GM10248 (cell line): ENCODE measurements at places on chromosomes 4 and X.
A peak's percentile ranks its signal among the peaks of the same experiment; 100 is the strongest.

DNA sequence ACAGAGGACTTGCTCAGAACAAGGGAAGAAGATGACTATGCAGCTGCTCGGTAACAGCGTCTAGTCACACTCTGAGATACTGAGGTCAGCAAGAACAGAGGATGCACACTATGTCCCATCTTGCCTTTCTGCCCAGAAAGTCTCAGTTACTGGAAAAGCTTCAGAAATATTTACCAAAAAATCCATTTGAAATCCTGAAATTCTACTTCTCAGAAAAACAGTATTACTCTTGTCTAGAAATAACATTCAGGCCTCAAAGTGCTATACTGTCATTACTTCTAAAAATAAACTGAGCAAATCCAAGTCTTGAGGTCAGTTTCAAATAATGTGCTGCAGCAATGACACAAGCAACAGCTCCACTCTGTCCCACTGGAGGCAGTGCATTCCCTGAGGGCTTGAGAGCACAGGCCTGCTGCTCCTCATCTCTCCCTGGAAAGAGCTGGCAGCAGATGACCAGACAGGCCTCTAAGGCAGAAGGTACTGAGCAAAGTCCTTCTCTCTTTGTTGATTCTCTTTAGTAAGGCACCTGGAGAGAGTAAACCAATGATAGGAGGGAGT is 76.9 kb downstream of the CAMK2D start:
- DNase-seq = no peak

- peak; percentile 58 for DNase-seq
Measured at GRCh38 chrX:154308108-154308946, 12.7 kb downstream of the TKTL1 start.

- no peak for DNase-seq
Measured at GRCh38 chr4:5203993-5204310, 152.7 kb downstream of the STK32B start.

- DNase-seq = no peak
Measured at GRCh38 chrX:22689290-22689689, 310.5 kb upstream of the DDX53 start.

DNA sequence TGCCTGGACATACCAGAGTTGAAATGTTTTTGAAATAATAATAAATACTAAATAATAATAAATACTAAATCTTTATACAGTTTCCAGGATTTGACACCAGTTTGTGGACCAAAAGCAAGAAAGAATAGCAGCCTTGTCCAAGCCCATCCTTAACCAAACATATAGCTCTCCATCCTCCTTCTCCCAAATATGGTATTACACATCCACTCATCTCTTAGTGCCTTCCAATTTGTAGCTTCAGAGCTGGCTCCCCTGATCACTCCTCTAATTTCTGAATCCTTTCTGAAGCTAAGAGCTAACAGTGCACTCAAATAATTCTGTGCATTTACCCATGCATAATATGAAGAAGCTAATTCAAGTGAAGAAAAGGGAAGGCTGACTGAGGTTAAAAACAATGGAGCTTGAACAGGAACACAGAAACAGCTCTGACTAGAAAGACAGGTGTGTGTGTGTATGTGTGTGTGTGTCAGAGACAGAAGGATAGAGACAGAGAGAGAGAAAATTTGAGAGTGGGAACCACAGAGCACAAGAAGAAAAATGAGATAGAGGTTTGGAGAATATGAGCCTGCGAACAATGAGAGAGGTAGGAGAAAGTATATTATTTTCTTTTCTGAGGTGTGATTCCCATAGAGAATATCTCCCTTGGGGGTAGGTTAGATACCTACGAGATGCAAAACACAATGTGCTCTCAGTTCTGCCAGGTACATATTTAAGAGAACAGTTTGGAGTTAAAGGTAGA is 123.5 kb downstream of the CAMK2D start:
- DNase-seq = no peak

GRCh38 chrX:1074755-1075154 is 137.7 kb downstream of the CRLF2 start:
- no peak for DNase-seq

- DNase-seq = no peak
Measured at GRCh38 chrX:10233173-10233572, 76.4 kb downstream of the CLCN4 start.

- DNase-seq = no peak
Measured at GRCh38 chr4:142355421-142355930, 490.6 kb downstream of the INPP4B start.

GRCh38 chrX:39017716-39018115 is 216.5 kb downstream of the MID1IP1 start:
- no peak for DNase-seq

DNA sequence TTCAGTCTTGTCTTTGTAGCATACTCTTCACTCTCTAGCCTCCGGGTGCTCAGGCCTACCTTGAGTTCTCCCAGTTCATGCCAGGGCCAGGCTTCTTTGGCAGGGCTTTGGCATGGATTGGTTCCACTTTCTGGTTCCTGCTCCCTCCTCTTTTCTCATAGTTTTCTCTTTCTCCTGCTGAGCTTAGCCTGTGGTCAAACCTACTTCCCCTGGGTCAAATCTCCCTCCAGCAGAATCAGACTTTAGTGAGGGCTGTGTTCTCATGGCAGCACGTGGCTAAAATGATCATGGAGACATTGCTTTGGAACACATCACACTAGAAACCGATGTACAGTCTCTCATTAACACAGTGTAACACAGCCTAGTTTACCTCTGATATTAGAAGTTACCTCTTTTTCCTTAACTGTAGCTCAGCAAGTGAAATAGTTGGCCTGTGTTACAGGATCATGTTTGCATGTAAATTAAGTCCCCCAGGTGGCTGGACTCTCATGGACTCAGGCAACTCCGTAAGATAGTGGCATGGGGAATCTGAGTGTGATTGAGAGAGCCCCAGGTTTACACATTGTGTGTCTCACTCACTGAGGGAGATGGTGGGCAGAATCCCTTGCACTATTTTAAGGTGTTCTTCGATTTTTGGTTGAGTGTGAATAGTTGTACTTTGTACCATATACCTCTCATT is 13.3 kb downstream of the RAB9A start:
- no peak for DNase-seq

GRCh38 chr4:169314906-169315305 is 44.1 kb upstream of the SH3RF1 start:
- DNase-seq = no peak

- no peak for DNase-seq
Measured at GRCh38 chr4:124946696-124947095, 234.2 kb upstream of the ANKRD50 start.

- no peak for DNase-seq
Measured at GRCh38 chr4:7261536-7261935, 69.2 kb downstream of the SORCS2 start.
